ENCODE measurements at places on chromosomes 6 and 20.

- no peak for DNase-seq
Observed at GRCh38 chr6:131049608-131050007, 13.4 kb downstream of the EPB41L2 start.

- DNase-seq = no peak
Observed at GRCh38 chr6:2861822-2862164, 20.1 kb upstream of the SERPINB1 start.

DNA sequence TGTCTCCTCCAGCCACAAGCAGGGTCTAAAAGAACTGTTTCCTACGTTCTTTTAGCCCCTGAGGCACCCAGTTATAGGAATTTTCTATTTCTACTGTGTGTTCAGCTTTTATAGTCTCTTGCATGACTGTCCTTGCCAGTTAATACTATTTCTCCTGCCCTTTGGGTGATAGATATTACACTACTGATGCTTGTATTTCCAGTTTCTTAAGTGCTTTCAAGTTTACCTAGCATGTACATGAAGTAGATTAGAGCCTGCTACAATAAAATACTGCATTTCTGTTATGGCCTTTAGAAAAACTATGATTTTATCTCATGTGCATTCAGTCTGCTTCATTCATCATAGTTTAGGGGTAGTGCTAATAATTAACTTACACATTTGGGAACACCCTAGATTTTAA is 89.6 kb downstream of the FOXO3 start:
- DNase-seq = no peak

- no peak for DNase-seq
Observed at GRCh38 chr6:78835817-78836216, 31.5 kb upstream of the IRAK1BP1 start.

- no peak for DNase-seq
Observed at GRCh38 chr20:22807646-22808244, 223.4 kb upstream of the FOXA2 start.

DNA sequence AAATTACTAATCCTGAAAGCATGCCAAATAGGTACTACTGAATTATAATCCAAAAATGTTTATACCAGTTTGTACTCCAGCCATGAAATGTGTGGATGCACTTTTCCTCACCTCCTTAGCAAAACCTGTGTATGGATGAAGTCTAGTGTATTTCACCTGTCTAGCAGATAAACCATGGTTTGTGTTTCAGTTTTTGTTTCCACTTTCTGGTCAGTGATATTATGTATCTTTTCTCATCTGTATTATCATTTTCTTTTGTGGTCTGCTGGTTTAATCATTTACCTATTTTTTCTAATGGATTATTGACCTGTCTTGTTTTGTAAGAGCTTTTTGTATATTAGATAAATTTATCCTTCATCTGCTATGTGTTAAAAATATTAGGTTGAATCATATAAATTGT is 41.0 kb upstream of the TMEM217 start:
- no peak for DNase-seq

GRCh38 chr6:142011156-142011555 is 121.6 kb upstream of the GJE1 start:
- no peak for DNase-seq

GRCh38 chr20:61850457-61850856 is 215.2 kb downstream of the TAF4 start:
- no peak for DNase-seq

- no peak for DNase-seq
Observed at GRCh38 chr6:111276736-111277135, 189.4 kb downstream of the SLC16A10 start.

GRCh38 chr6:41605649-41606048 is 32.6 kb upstream of the MDFI start:
- no peak for DNase-seq

- no peak for DNase-seq
Observed at GRCh38 chr20:51533291-51534172, 9.0 kb downstream of the NFATC2 start.

- DNase-seq = no peak
Observed at GRCh38 chr20:36320261-36320897, 14.2 kb downstream of the DLGAP4 start.

GRCh38 chr6:137964876-137965275 is 97.8 kb downstream of the TNFAIP3 start:
- no peak for DNase-seq

- DNase-seq = no peak
Observed at GRCh38 chr6:21664314-21665109, 71.0 kb downstream of the SOX4 start.
